ENCODE measurements at places on chromosomes 2 and 18.

GRCh38 chr2:31986906-31987305, 23.9 kb downstream of the MEMO1 start:
- no peak for DNase-seq

- no peak for DNase-seq
These were observed 101.6 kb upstream of the THOC1 start for GRCh38 chr18:369224-370015.

GRCh38 chr2:218344090-218344754, 12.4 kb upstream of the CATIP start:
- no peak for DNase-seq

DNA sequence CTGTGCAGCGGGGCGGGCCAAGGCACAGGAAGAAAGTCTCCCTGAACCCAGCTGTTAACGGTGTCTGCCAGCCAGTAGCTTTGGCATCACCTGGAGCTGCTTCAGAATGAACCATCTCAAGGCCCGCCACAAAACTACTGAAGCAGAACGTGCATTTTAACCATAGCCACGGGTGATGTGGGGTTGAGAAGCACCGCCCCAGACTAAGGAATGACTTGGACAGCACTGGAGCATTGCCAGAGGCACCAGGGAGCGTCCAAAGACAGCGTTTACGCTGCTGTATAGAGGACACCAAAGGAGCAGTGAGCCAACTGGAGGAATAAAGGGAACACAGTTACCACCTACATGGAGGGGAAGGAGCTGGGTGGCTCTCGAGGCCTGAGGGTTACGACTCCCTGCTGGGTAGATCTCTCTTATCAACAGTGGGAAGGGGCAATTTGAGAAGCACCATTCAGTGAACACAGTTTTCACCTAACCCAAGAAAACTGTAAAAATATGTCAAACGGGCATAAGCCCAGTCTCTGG, 28.4 kb upstream of the LONRF2 start:
- no peak for DNase-seq

GRCh38 chr18:63074981-63075404, 244.6 kb downstream of the BCL2 start:
- DNase-seq = peak; percentile 83

DNA sequence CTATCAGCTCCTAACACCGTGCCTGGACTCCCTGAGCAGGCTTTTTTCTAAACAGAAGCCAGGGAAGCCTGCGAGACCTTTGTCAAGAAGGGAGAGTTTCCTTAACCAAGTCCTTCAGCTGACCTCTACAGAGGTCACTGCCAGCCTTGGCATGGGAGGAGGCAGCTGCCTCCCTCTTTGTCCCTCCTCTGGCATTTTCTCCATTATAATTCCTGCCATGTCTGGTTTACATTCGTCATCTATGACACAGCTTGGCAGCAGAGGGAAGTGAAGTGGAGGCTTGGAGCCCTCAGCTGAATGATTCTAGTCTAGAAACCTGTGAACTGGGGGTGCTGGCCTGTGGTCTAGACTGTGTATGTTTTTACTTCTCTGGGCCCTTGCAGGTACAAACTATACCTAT, 22.5 kb downstream of the LIPG start:
- DNase-seq = no peak

DNA sequence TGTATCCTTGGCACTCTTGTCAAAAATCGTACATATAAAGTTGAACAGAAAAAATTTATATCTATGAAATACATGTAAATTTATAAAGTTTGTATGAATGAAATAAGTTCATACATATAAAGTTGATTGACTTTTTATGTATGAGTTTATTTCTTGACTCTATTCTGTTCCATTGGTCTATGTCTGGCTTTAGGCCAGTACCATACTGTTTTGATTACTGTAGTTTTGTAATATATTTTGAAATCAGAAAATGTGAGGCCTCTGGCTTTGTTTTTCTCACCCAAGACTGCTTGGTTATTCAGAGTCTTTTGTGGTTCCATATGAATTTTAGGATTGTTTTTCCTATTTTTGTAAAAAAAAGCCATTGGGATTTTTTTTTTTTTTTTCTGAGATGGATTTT, 41.8 kb upstream of the SP9 start:
- no peak for DNase-seq

DNA sequence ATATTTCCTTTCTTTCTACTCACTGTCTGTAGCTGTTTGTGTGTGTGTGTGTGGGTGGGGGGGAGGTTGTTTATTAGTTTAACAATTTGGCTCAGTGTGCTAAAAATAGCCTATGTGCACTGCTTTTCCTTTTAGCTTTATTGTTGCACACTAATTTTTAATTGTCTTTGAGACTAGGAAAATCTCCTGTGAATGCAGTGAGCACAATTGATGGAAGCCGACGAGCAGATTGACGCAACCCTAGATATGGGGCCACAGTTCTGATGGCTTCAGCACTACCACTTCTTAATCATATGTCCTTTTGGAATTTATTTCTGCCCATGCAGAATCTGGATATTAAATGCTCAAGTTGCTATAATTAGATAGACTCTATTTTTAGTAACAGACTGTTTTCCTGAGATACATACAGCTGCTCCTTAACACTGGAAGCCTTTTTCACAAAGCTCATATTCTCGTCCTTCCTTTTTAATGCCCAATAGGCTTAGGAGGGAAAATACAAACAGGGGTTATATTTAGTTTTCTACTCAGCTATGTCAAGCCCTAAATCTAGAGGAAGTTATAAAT, 109.1 kb downstream of the IRS1 start:
- DNase-seq = no peak

- DNase-seq = no peak
These were observed 33.8 kb downstream of the RNF144A start for GRCh38 chr2:6951046-6951445.

GRCh38 chr2:9261231-9261883, 54.7 kb downstream of the ASAP2 start:
- no peak for DNase-seq

DNA sequence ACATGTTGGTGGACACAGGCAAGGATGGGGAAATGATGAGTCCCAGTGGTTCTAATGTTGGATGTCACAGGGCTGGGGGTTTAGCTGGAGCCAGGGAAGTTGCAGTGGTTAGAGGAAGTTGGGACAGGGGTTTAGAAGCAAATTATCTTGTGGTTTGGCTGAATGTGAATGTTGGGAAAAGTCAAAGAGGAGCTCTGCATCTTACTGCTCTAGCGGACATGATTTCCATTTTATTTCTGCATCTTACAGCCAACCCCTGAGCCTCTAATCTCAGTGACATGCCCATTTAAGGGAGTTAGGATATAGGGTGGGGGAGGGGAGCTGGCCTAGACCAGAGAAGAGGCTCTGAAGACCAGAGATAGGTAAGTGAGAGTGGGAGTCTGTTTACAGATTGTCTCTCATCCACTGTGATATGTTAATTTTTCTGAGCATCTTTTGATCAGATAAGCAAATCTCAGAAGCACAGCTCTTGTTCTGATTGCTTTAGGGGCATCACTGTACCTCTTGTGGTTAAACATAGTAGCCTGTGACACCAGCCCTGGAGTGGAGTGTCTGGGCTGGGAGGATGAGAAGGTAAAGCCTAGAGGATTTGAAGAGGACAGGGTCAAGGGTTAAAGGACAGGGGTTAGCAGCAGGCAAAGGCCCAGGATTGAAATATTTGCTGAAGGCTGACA, 43.6 kb downstream of the SETBP1 start:
- DNase-seq = no peak

- peak; percentile 74 for DNase-seq
These were observed 28.1 kb upstream of the SATB2 start for GRCh38 chr2:199485732-199486335.

GRCh38 chr2:5915881-5916310, 223.7 kb downstream of the SOX11 start:
- DNase-seq = peak; percentile 38

- no peak for DNase-seq
These were observed 17.6 kb downstream of the MYL12B start for GRCh38 chr18:3279201-3280185.

DNA sequence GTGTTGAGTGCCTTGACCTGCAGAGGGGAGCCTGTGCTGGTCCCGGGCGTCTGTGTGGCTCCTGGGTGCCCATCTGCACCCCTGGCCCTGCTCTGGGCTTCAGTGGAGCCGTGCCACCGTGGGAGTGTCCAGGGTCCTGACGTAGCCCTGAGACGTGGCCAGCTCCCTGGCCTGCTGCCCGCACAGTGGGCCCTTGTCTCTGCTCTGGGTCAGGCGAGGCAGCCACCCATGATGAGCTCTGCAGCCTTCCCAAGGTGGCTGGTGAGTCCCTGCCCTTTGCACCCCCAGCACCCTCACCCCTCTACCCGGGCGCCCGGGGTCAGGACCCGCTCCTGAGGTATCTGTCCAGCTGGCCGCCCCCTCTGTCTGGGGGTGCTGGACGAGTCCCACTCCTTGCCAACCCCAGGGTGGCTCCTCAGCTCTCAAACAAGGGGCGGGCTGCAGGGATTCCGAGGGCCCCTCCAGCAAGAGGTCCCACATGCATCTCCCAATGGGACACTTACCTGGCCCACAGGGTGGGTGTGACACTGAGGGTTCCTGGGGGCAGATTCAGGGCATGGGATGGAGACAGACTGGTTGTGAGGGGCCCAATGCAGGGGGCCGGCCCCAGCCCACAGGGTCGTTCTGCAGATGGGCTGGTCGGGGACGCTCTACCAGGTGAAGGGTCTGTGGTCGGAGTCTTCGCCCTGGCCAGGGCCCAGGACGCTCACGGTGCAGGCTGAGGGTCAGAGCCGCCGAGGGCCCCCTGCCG, 2.4 kb downstream of the NEU4 start:
- no peak for DNase-seq

GRCh38 chr2:63300835-63301234, 250.2 kb downstream of the OTX1 start:
- DNase-seq = peak; percentile 8

DNA sequence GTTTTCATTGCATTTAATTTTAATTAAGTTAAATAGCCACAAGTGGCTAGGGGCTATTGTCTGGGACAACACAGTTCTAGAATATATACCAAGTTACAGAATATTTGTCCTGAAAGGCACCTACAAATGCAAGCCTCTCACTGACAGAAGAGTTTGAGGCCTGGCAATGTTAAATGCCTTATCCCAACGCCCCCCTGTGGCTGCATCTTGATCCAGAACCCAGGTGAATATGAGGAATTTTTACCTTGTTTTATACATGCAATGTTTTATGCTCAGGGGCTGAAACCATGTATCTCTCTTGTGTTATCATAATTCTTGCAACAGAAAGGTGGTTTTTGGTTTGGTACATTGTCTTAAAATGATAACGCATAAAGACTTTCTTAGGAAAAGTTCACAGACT, 71.8 kb upstream of the SEC11C start:
- peak; percentile 35 for DNase-seq

DNA sequence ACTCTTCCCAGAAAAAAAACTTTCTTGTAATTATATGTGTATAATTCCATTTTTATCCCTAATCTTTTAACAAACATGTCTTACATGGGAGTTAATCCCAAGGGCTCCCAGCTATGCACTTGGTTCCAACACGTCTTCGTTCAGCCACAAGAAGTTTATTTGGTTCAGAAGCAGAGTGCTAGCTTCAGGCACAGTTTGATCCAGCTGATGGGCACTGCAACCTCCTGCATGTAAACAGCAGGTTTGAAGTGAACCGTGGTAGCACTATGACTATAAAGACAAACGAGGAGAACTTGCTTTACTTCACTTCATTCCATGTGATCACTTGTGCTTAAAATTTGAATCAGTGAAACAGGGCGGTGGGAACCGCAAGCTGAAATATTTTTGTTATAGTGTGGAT, 7.0 kb upstream of the RNASEH1 start:
- DNase-seq = no peak

GRCh38 chr2:68653538-68653982, 10.2 kb downstream of the PROKR1 start:
- peak; percentile 78 for DNase-seq

- no peak for DNase-seq
These were observed 206.0 kb downstream of the AGPS start for GRCh38 chr2:177598326-177599138.

DNA sequence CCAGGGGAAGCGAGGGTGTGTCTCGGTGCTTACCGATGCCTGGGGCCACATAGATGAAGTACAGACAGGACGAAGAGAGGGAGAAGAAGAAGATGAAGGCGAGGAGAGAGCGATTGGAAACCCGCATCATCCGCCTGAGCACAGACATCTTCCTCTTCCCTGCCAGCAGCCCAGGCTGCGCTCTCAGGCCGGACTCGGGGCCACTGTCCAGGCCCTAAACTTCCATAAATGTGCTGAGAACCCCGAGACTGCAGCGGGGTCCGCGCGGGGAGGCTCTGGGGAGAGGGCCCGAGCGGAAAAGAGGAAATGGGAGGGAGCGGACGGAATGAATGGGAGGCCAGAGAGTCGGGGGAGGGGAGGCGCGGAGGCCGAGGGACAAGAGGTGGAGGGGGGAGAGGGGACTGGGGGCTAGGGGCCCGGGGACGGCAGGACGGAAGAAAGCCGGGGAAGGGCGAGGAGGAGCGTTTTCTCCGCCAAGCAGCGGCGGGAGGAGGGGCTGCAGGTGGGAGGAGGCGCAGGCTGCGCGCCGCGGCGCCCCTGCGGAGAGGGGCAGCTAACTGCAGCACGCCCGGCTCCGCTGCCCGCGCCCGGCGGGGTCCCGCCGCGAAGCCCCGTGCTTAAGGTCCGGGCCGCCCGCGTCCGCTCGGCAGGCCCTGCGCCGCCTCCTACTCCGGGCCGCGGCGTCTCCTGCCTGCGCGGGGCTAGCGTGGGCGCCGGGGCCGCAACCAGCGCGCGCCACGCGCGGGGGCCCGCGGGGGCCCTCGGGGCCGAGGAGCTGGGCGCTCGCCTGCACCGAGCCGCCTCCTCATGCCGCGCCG, at the start of gene B4GALT6:
B4GALT6 (minus strand) TSS at position 303 of the 818 bp plus-strand sequence; CDS start at position 148, 155 bp downstream.
- peak; percentile 34 for DNase-seq

DNA sequence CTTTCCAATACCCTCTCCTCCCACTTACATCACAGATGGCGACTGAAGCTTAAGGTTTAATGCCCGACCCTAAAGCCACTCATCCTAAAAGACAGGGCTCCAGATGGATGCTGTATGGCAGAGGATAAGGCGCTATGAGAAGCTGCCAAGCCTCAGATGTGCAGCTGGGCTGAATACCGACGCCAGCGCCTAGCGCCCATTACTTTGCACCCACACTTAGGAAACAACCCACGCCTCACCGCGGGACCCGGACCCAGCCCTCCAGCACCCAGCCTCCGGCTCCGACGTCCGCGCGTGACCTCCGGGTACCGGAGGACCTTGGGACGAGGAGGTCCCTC, 335 bp downstream of the TRAK2 start:
- no peak for DNase-seq

DNA sequence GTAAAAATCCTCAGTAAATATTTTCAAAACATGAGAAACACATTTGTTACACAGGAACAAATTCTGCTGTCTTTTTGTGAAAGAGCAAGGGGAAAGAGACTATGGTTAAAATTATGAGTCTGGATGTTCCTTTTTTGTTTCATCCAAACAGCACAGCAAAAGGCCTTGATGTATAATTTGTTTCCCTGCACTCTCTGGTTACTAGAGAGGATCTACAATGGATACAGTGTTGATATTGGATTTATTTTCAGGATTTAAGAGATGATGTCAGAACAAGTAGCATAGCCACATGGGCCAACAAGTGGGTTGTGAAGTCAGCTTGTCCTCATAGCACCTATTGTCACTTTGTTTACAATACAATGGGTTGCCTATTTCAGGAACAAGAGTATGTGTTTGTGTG, 11.3 kb upstream of the ERBB4 start:
- no peak for DNase-seq
